ENCODE measurements at places on chromosomes 13 and 19.
A peak's percentile ranks its signal among the peaks of the same experiment; 100 is the strongest.

DNA sequence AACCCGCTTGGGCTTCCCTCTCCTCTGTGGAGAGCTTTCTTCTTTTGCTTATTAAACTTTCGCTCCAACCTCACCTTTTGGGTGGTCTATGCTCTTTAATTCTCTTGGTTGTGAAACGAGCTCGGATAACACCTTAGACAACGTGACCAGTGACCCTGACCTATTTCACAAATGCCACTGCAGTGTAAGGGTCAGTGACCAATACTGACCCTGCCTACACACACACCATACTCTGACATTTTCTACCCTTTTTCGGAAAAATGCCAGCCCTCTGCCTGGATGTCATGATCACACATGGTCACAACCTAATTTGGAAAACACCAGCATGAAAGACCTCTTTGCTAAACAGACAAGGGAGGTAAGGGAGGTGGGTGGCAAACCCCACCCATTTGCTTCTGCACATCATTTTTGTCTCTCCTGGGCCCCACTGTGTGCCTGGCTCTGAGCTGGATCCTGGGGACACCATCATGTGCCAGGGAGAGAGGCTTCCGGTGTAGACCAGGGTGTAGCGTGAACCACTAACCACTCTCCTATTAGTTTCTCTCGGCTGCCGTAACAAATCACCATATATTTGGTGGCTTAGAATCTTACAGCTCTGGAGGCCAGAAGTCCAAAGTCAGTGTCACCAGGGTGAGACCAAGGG is 9.9 kb downstream of the ETFB start:
- DNase-seq = no peak

GRCh38 chr19:31100206-31100590 is 249.0 kb downstream of the TSHZ3 start:
- no peak for DNase-seq

DNA sequence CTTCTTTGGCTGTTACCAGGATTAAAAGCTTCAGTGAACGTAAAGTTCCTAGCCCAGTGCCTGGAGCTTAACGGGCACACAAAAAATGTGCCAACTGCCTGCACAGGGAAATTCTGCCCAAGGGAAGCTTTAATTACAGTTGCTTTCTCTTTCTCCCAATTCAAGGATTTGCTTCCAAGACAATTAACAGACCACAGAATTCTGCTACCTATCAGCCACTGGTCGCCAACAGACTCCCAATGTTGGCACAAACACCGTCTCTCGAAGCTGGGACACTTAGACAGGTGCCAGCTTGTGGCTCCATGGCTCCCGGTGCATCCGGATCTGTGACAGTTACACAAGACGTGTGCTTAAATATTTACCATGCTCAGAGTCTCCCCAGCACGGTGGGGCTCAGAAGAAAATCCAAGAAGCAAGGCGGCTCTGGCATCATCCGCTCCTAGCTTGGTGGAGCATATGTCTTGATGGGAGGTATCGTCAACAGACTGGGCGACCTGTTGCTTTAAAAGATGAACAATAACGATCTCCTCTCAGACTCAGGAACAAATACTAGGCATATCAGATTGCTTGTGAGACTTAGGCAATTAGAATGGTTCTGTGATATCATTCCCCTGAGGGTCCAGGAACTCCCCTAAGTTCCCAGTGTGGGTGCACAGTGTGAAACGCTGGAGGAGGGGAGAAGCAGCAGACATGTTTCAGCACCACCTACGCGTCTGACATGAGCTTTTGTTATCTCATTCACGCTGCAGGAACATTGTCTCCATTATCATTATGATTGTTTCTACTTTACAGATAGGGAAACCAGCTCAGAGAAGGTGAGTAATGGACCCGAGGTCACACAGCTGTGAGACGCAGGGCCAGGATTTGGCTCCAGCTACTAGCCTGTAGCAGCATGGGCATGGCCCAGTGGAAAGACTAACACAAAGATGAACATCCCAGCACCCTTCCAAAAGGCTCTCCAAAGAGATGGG is 61.6 kb downstream of the ALOX5AP start:
- DNase-seq = no peak

GRCh38 chr19:38437295-38437694 is 3.8 kb downstream of the RYR1 start:
- DNase-seq = no peak

DNA sequence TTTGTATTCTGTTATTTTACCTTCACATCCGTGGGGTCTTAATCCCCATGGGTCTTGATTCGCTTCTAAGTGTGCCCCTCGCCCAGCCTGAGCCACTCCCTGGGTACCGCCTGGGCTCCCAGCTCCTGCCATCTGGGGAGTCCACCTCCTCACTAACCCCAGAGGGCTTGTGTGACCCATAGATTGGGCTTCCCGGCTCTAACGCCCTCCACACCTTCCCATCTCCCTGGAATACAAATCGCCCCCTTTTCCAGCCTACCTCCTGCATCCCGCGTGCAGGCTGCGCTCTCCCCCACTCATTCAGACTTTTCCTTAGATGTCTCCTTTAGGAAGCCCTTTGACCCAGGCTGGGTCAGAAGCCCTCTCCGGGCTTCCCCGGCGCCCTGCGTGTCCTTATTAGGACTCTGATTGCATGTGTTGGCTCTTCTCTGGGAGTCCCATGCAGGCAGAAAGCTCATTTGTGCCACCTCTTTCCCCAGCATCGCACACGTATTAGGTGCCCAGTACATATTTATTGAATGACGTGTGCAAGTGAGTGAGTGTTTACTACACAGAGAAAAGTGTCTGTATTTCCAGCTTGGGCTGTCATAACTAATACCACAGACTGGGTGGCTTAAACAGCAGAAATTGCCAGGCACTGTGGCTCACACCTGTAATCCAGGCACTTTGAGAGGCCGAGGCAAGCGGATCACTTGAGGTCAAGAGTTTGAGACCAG is 757 bp downstream of the CCDC124 start:
- DNase-seq = no peak

- no peak for DNase-seq
Observed at GRCh38 chr13:110835721-110836604, 78.9 kb downstream of the ANKRD10 start.

DNA sequence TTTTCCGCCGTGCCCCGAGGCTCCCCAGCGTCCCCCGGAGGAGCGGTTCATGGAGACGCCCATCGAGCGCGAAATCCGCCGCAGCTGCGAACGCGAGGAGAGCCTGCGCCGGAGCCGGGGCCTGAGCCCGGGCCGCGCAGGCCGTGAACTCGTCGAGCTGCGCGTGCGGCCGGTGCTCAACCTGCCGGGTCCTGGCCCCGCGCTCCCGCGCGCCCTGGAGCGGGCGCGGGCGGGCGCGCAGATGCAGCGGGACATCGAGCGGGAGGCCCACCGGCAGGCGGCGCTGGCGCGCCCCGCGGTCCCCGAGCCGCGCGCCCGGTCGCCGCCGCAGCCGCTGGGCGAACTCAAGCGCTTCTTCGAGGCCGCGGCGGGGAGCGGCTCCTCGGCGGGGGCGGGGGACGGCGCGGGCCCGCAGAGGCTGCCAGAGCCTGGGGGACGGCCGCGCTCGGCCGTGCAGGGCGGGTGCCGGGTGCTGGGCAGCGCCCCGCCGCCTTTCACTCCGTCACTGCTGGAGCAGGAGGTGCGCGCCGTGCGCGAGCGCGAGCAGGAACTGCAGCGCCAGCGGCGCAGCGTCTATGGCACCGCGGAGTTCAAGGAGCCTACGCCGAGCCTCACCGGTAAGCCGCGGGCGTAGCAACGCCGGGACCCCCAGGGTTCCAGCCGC is 807 bp downstream of the MISP3 start:
- no peak for DNase-seq

DNA sequence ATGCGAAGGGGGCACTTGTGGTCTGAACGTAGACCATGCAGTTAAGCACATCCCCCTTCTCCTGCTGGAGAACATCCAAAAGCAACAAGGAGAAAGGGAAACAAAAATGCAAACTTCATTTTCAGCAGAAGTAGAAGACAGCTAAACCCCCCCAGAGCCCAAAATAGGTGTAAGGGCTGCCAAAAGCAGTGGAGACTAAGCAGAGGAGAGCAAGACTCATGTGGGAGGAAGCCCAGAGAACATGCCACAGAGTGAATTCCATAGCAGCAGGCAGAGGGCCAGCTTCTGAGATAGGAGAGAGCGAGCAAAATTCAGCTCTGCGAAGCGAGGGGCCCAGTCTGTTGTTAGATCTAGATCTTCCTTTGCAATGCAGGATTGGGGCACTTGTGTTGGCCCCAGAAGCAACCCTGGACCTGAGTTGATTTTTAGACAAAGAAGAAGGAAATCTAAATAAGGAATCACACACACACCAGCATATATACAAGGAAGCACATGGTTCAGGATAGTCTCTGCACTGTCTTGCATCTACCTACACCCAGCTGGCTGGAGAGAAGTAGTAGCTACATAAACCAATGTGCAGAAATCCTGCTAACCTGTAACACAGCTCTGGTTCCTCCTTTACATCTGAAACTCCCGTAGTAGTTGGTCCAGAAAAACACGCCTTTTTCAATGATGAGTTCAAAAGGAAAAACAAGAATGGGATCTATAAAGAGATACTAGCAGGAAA is 199.6 kb downstream of the SPRY2 start:
- DNase-seq = peak; percentile 63

- DNase-seq = peak; percentile 59
Observed at GRCh38 chr19:45670670-45671453, 2.8 kb downstream of the GIPR start.

DNA sequence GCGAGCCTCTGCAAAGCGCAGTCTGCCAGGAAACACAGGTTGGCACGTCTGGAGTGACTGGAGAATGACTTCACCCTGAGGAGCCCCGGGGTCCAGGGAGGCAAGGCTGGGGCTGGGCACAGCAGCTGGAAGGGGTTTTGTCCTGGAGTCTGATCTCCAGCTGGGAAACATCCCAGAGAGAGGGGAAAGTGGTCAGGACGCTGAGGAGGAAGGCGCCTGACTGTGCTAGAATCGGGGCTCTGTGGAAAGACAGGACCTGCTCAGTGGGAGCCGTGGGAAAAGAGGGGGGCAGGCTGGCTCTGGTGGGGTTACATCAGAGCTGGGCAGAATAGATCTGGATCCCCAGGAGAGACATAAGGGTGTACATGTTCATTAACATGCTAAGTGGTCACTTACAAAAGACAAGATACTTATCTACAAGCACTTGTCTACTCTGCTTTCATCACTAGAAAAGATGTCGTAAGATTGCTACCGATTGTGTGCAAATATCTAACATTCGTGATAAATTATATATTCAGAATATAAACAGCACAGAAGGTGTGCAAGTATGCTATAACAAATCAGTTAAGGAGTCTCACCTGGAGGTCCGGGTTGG is 106.6 kb downstream of the COL4A1 start:
- DNase-seq = no peak

GRCh38 chr13:72201726-72202125 is 334.7 kb upstream of the DACH1 start:
- no peak for DNase-seq

GRCh38 chr13:30486230-30487074 is 20.7 kb upstream of the HMGB1 start:
- DNase-seq = no peak

- peak; percentile 57 for DNase-seq
Observed at GRCh38 chr19:7197760-7198696, 96.2 kb downstream of the INSR start.

Measured in amygdala (tissue), 56 donors.